ENCODE measurements at places on chromosomes 4 and X.

- DNase-seq = no peak
These were observed 248.5 kb upstream of the CXXC4 start for GRCh38 chr4:104743215-104743653.

DNA sequence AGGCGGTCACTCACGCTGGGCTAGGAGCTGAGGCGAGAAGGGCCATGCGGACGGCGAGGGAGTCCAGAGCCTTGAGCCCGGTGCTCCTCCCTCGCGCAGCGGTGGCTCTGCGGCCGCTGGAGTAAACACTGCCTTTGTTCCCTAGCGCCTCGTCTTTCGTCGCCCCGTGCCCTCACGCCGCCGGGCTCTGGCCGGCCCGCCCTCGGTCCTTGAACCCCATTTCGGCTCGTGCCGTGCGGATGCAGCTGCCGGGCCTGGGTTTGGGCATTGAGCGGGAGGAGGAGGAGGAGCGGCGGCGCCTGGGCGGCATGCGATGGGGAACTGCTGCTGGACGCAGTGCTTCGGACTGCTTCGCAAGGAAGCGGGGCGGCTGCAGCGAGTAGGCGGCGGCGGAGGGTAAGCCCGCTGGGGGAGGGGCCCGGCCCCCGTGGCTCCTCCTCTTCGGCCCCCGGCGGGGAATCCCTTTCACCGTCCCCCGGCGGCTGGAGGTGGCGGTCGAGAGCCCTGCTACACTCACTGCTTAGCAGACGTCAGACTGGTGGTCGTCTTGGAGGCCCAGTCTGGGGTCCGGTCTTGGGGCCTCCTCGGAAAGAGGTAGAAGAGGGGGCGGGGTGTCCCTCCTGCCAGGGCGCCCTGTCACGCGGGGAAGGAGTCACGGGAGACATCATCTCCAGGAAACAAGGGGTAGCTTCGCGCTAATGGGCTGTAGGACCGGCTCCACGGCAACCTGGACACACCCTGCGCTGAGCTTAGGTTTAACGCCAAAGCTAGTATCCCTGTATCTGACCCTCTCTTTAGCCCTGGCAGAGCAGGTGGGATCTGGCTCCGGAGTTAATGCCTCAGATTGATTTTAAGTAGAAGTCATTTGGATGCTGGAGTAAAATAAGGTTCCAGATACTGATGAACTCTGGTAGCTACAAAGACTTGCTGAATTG, at the start of gene AP1AR:
TSS of gene AP1AR (plus strand) at position 9 of the 935 bp plus-strand sequence. CDS start at position 314, 305 bp downstream.
- DNase-seq = peak; percentile 75

- DNase-seq = peak; percentile 64
These were observed at the start of gene REPS2 for GRCh38 chrX:16946361-16946964. TSS of gene REPS2 (plus strand) at chrX:16946658. CDS start at chrX:16946862, 204 bp downstream.

GRCh38 chrX:103776546-103776945, at the start of gene PLP1:
TSS of gene PLP1 (plus strand) at chrX:103776840. CDS start at chrX:103776996, 156 bp downstream.
- no peak for DNase-seq

DNA sequence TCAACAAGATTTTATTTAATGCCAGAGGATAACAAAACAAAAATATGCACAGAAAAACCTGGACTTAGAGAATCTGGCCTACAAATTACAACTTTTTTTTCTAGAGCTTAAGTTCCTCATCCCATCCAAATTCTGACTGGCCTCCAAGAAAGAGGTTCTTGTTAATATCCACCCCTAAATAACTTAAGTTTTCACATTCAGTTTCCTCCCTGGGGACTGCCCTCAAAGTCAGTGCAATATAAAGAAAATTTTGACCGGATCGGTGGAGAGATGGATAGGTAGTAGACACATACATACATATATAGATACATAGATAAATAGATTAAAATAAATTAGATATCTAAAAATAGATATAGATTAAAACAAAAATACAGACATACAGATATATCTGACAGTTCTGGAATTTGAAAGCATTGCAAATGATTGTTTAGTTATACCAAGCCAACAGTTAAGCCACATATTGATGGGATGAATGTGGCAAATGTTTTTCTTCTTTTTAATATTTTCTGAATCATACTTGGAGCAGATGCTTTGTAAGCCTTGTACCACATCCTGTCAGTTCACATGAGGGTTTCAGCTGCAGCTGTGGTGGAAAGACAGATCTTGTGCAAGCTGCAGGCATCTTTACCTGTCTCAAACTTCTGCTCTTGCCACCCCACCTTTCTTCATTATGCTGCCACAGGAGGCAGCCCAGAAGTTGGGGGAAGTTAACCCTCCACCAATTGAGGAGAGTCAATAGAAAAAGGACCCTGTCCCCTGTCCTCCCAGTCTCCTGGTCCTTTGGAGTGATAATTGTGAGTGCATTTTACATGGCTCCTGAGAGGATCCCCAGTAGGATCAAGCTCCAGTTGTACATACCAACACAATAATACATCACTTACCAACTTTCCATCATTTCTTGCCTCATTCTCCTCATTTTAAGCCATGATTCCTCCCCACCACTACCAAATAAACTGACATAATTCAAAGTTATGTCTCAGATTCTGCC, 58.5 kb upstream of the PRDM8 start:
- peak; percentile 82 for DNase-seq

DNA sequence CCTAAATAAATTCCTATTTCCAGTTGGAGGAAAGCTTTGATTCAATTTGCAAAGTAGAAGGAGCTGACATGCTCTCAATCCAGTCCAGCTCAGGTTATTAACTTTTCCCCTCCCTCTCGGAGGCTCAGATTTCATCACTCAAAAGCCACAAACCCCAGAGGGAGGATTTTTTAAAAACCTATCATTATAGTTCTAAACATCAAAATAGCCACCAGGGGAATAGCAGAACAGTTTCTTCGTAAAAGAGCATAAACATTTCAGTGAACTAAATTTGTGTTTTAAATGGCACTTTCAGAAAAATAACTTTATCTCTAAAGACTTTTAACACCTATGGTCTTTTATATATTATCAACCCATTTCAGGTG, 8.8 kb downstream of the GPRIN3 start:
- no peak for DNase-seq

GRCh38 chr4:52915191-52915590, 53.1 kb downstream of the RASL11B start:
- DNase-seq = no peak

GRCh38 chr4:150402871-150403272, 179.1 kb upstream of the MAB21L2 start:
- no peak for DNase-seq

DNA sequence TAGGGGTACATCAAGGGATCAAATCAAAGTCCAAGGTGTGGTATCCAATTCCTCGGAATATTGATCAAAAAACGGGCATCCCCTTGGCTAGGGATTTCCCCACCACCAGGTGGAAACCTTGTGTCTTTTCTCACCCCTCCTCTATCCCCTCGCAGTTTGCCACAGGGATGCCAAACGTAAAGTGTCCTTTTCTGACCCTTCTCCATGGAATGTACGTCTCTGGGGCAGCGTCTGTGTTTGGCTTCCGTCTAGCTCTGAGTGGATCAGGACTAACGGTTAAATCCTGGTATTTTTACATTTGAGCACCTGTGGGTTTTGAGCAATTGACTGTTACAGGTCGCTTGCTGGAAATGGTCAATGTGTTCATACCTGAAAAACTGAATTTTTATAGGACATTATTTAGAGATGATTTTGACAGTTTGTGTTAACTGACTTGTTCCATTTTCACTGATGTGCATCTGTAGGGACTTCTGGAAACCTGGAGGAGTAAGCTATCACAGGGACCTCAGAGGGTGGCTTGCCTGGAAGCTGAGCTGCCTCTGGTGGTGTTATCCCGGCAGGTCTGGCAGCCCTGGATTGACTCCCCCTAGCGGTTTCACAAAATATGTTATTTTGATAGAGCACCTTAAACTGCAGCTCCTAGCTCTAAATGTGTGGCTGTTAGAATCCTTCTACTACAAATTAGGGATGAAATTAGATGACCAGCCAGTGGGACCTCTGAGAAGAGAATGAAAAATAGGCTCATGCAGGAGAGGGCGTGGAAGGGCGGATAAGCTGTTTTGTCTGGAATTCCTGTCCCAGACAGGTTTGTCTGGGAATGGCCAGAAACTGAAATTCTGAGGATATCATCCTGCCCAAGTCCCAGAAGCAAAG, 8.8 kb upstream of the MGST2 start:
- peak; percentile 65 for DNase-seq

- DNase-seq = no peak
These were observed 118.3 kb upstream of the FRG1 start for GRCh38 chr4:189822326-189822725.

GRCh38 chr4:184807797-184808712, 17.7 kb downstream of the ACSL1 start:
- peak; percentile 63 for DNase-seq

GRCh38 chr4:98950925-98951324, 22.0 kb upstream of the EIF4E start:
- DNase-seq = no peak

- no peak for DNase-seq
These were observed 229.7 kb downstream of the EVC2 start for GRCh38 chr4:5478697-5479096.

GRCh38 chrX:2552621-2553201, 51.9 kb upstream of the DHRSX start:
- peak; percentile 90 for DNase-seq

GRCh38 chr4:169438057-169438480, 167.3 kb upstream of the SH3RF1 start:
- no peak for DNase-seq

DNA sequence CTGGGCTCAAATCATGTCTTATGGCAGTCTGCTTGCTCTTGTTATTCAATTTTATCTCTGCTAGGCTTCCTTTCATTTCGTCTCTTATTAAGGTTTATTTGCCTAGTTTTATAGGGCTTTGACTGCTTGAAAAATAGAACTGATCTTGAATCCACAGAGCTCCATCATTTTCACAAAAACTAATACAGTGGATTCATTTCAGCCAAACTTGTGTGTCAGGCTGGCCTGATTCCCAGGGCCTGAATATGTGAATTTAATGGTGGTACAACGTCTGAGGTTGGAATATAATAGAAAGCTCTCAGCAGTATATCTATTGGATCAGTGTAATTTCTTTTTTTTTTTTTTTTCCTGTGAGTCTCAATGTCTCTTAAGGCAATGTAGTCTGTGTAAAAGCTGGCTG, 123.3 kb downstream of the POU4F2 start:
- no peak for DNase-seq

GRCh38 chr4:169315530-169316343, 45.0 kb upstream of the SH3RF1 start:
- DNase-seq = peak; percentile 83

DNA sequence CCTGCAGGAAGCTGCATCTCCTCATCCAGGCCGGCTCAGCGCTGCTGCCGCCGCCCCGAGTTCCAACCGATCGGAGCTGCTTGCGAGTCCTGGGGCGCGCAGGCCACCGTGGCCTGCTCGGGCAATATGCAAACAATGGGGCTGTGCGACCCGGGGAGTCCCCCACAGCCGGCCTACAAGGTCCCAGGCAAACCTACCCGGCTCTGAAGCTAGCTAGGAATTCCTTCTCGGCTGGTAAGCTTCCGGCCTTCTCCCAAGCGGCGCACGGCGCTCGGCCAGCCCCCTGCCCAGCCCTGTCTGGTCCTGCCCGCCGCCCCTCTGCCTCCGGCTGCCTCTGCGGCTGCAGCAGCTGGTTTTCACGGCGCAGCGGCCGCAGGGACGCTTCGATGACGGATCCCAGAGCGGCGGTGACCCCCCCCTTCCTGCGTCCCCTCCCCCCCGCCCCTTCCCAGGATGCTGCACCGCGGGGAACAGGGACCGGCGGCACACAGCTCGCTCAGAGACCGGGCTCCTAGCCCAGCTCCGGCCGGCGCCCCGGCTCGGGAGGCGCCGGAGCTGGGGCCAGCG, 59.4 kb downstream of the TSC22D3 start:
- peak; percentile 52 for DNase-seq

DNA sequence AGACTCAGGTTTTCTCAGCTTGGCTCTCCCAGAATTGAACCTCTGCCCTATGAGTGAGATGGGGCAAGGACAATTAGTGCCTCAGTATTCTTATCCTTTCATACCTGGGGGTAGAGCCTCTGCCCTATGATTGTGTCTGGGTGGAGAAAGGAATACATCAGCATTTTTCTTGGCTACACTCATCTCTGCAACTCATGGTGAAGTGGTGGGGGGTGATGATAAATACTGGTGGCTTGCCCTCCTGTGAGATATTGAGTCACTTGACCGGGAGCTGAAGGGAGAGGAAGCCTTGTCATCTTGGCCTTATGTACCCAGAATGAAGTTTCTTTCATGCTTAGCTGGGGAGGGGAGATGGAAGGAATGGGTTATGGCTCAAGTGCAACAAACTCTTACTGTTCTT, 71.3 kb upstream of the ENOX2 start:
- peak; percentile 83 for DNase-seq

DNA sequence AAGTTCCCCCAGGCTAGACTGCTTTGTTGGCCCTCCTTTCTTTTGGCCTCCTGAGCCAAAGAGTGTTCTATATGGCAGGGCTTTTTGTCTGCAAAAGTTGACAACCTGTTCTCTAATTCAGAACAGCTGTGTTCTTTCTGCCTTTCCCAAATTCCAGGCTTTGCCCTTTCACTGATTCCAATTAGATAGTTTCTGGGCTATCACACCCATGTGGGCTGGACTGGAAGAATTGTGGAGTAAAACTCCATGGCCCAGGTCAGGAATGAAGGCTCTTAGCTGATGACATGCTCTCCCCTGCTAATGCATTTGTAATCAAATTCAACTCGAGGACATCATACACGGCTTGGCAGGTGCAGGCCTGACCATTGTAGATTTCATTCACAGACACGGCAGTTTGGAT, 19.4 kb downstream of the BMP3 start:
- no peak for DNase-seq

- no peak for DNase-seq
These were observed 382.9 kb downstream of the HNRNPD start for GRCh38 chr4:81990898-81991297.

DNA sequence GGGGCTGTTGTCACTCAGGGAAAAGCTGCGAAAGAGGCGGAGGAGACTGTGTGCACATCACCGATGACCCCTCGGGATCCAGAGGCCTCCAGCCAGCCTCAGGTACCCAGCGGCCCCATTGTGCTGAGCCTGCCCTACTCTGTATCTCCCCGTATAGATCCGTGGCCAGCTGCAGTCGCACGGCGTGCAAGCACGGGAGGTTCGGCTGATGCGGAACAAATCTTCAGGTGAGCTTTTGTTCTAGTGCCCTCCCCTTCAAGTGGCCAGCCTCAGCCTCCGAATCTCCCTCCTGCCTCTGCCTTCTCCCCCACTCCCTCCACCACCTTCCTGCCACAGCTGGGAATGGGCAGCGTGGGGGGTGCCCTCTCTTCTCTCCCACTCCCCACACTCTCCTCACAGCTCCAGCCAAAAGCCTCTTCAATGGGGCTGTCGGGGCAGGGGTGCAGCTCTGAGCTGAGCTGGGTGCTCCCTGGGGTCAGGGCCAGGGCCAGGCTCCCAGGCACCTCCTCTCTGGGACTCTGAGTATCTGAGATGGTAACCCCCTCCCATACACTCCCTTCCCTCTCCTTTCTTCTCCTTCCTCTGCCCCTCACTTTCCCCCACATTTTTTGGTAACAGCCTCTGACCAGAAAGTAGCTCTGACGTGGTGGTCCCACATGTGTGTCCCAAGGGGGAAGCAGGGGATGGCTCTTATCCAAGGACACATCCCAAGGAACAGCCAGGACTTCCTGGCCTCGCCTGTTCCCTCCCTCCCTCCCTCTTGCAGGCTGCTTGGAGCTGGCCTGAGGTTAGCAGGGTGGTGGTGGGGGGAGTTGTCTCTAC, 20.4 kb upstream of the UBA1 start:
- DNase-seq = no peak

- no peak for DNase-seq
These were observed 2.5 kb upstream of the USP11 start for GRCh38 chrX:47230136-47230868.

GRCh38 chrX:130055103-130055502, 55.2 kb downstream of the ELF4 start:
- peak; percentile 80 for DNase-seq
